Fibroblast of skin of right quadriceps (primary cell): ENCODE measurements at places on chromosomes 7 and 10.

DNA sequence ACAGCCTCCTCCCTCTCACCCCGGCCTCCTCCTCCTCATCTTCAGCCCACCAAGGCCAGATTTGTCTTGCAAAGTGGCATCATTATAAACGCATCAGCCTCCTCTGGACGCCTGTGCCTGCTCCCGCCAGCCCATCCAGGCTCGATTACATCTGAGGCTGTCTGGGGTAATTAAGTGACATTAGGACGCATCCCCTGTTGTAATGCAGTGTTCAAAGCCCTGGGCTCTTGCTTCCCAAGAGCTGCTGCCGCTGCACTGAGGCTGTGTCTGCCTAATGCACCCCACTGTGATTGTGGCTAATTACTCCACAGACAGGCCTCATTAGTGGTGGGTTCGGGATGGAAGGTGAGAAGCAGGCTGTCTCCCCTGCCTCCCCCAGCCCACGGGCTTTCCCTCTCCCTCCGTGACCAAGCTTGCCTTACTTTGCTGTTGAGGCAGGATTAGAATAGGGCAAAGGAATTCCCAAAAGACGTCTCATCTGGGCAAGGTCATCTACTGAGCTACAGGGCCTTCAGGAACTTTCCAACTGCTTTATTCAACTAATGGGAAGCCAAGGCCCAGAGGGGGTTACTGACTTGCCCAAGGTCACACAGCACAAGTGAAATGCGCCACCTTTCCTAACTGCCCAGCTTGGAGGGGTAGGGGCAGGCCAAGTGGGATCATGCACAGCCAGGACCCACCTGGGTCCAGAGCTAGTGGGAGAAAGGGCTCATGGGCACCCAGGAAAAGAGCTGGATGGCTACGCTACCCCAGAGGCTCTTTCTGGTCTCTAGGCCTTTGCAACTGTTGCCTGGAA lies 66.2 kb upstream of the PCBD1 start:
- DNase-seq = no peak

DNA sequence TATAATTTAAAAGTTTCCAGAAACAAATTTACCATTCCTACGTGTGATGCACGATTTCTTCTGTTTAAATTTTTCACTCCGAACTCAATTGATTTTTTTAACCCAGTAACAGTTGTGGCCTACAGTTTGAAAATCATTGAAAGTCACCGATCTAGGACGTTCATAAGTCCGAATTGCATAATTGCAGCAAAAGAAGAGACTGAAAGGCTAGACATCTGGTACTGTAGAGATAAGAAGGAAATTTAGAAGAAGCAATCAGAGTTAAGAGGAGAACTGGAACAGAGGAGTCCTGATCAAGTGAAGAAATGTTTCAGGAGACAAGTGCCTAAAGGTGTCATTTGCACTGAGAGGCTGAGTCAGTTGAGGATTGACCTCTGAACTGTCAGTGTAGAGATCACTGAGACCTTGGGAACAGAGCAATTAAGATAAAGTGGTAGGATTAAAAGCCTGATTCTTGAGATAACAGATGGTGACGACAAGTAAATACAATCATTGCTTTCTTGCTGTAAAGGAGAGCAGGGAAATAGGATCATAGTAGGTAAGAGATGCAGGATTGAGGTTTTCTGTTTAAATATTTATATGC lies 73.5 kb downstream of the ZFAND4 start:
- no peak for DNase-seq

DNA sequence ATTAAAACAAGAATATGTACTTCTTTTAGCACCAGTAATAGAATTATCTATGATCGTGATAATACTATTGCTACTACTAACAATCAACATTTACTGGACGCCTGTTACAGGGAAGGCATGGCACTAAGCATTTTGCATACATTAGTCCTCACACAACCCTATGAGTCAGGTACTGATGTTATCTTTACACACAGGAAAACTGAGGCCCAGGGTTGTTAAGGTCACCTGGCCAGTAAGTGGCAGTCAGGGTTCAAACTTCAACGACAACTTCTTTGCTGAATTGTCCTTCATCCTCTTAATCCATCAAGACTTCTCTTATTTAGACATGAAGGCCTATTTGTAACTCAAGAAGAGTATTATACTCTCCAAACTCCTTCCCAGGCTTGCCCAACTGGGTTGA lies 41.9 kb upstream of the ACSL5 start:
- DNase-seq = no peak

DNA sequence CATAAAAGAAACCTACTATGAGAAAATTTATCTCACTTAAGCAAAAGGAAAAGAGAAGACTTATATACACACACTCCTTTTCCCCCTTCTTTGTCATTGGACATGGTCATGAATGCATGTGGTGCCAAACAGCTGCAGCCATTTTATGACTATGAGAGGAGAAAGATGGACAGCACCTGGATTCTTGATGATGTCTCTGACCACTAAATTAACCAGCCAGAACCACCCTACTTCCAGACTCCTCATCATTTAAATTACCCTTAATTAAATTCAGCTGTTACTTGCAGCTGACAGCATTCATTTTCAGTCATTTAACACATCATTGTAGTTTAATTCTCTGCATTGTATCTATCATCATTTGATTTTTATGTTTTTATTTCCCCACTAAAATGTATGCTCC lies 379.0 kb upstream of the HPS1 start:
- DNase-seq = no peak
